ENCODE measurements at places on chromosomes 4 and X. TPM values are rescaled to one million over a fixed set of nuclear protein-coding genes. Genes with fewer than 3 reads are reported as not detected.

The CSN1S1 gene
- not detected for total RNA-seq

The SMIM14 gene
- total RNA-seq = 30.8 TPM

- H3K4me3 ChIP-seq = no peak overlapping the region
- H3K36me3 ChIP-seq = no peaks in the 10 kb centered on the region
- H3K27me3 ChIP-seq = peaks cover 3% of the 10 kb centered on the region
- H3K27ac ChIP-seq = no peak overlapping the region
- no peak for DNase-seq
These were observed 23.7 kb downstream of the SMPX start for GRCh38 chrX:21734175-21734574.

GRCh38 chrX:53682885-53683555 is 3.5 kb downstream of the HUWE1 start:
- peak; percentile 50 for DNase-seq
- no peaks in the 10 kb centered on the region for H3K4me1 ChIP-seq
- H3K36me3 ChIP-seq = peaks cover 2% of the 10 kb centered on the region
- H3K4me3 ChIP-seq = peak overlapping the region; percentile 88
- no peaks in the 10 kb centered on the region for H3K27me3 ChIP-seq
- H3K27ac ChIP-seq = peak overlapping the region; percentile 97

GRCh38 chrX:2272337-2272736 is 228.4 kb downstream of the DHRSX start:
- no peaks in the 10 kb centered on the region for H3K4me1 ChIP-seq
- no peak overlapping the region for H3K4me3 ChIP-seq
- no peaks in the 10 kb centered on the region for H3K27me3 ChIP-seq
- DNase-seq = no peak

- H3K4me1 ChIP-seq = peaks cover 2% of the 10 kb centered on the region
- H3K4me3 ChIP-seq = no peak overlapping the region
- no peak overlapping the region for H3K27ac ChIP-seq
- peak; percentile 56 for DNase-seq
- no peaks in the 10 kb centered on the region for H3K27me3 ChIP-seq
- H3K36me3 ChIP-seq = no peaks in the 10 kb centered on the region
These were observed 9.7 kb upstream of the ANTXR2 start for GRCh38 chr4:80082693-80083092.

- H3K27ac ChIP-seq = peak overlapping the region; percentile 90
- H3K36me3 ChIP-seq = no peaks in the 10 kb centered on the region
- no peak overlapping the region for H3K4me3 ChIP-seq
- H3K4me1 ChIP-seq = peaks cover 2% of the 10 kb centered on the region
- no peaks in the 10 kb centered on the region for H3K27me3 ChIP-seq
- DNase-seq = peak; percentile 49
These were observed 222.8 kb downstream of the FRMPD4 start for GRCh38 chrX:12360986-12361598.

The OTUD6A gene
- not detected for total RNA-seq

The PAGE2B gene
- total RNA-seq = not detected

DNA sequence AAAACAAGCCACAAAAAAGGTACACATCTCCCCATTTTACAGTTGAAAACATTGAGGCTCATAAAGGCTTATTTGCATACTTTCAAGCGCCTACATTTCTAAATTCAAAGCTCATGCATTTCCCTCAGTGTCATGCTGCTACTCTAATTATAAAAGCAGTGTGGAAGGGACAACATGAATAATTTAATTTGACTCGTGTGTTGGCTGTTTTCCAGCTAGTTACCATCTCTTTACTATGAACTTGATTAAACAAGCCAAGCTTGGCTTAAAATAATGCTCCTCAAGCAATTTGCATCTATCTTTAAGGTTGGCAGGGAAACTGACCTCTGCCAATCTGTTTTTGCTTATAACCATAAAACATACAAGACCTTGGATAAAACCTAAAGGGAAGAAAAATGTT is 252.5 kb upstream of the NEIL3 start:
- H3K4me1 ChIP-seq = no peaks in the 10 kb centered on the region
- no peak overlapping the region for H3K27ac ChIP-seq
- no peak overlapping the region for H3K4me3 ChIP-seq
- H3K27me3 ChIP-seq = no peaks in the 10 kb centered on the region
- no peaks in the 10 kb centered on the region for H3K36me3 ChIP-seq
- no peak for DNase-seq

The HDAC8 gene
- 30.8 TPM for total RNA-seq

GRCh38 chr4:159240687-159241086 is 137.8 kb downstream of the RAPGEF2 start:
- DNase-seq = peak; percentile 60
- H3K27ac ChIP-seq = no peak overlapping the region
- H3K4me1 ChIP-seq = no peaks in the 10 kb centered on the region
- H3K4me3 ChIP-seq = no peak overlapping the region
- no peaks in the 10 kb centered on the region for H3K27me3 ChIP-seq

DNA sequence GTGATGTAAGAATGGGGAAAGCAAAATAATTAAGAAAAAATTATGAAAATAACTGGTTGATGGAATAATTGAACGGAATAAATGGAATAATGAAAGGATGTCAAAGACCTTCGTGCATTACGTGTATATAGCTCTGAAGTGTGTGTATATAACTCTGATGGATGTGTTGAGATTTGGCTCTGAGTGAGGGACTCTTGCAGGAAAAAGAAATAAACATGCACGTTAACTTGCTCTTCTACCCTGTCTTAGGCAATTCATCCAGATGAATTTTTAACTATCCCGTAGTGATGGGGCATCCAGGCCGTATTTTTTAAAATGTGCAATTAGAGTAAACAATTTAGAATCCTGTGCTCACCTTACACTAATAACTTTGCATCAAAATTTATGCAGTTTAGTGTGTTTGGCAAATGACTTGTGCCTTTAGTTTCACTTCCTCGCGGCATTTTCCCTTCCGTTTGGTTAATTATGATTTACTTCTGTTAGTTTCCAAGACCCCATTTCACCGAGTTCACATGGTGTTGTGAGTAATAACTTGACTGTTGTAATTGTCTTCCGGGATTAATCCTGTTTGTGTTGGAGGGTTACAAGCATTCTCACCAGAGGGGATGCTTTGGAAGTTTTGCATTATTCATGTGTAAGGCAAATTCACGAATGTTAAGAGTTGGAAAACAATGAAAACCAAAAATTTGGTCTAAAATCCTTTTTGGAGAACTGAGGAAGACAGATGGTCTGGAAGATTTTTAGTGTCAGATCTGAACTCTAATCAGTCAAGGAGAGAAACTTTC is 256.5 kb upstream of the FAT1 start:
- no peaks in the 10 kb centered on the region for H3K36me3 ChIP-seq
- DNase-seq = peak; percentile 66
- H3K4me3 ChIP-seq = peak overlapping the region; percentile 33
- no peak overlapping the region for H3K27ac ChIP-seq
- H3K27me3 ChIP-seq = no peaks in the 10 kb centered on the region
- H3K4me1 ChIP-seq = peaks cover 10% of the 10 kb centered on the region

The TBX22 gene
- total RNA-seq = not detected

GRCh38 chr4:5788144-5788543 is 77.1 kb downstream of the EVC start:
- no peak overlapping the region for H3K4me3 ChIP-seq
- H3K4me1 ChIP-seq = peaks cover 9% of the 10 kb centered on the region
- no peak overlapping the region for H3K27ac ChIP-seq

The CTAG1A gene
- total RNA-seq = not detected

The F8 gene
- total RNA-seq = 1.1 TPM

- peaks cover 2% of the 10 kb centered on the region for H3K27me3 ChIP-seq
- H3K4me1 ChIP-seq = peaks cover 2% of the 10 kb centered on the region
- H3K4me3 ChIP-seq = no peak overlapping the region
- DNase-seq = peak; percentile 41
These were observed 1.1 kb upstream of the NLGN3 start for GRCh38 chrX:71143508-71143907.

DNA sequence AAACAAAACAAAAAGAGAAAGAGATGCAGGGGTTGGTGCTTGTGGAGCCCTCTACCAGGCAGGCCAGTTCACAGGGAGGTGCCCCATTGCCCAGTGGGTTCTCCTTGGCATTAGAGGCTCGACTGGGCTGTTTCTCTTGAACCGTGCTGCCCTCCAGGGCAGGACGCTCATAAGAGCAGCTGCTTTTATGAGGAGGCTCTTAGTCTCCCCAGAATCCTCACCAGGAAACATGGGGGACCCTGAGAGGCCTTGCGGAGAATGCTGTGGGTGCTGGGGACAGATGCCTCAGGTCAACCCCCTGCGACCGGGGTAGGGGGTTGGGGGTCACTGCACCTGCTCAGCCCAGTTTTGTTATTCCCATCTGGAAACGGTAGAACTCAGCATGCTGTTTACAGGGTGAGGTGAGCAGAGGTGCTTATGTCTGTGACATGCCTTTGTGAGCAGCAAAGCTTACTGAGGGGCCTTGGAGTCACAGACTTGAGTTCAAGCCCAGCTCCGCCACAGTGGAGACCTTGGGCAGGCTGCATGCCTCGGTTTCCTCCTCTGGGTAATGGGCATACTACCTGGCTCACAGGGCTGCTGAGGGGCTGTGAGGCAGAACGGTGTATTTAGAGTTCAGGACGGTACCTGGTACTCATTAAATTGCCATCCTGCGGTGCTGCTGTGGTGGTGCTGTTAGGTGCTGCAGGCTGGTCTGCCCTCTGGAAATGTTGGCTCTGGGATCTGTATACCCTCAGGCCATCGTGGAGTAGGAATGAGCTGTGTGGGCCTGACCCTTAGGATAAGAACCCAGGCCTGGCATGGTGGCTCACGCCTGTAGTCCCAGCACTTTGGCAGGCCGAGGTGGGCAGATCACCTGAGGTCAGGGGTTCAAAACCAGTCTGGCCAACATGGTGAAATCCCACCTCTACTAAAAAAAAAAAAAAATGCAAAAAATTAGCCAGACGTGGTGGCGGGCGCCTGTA is 5.7 kb downstream of the TBC1D14 start:
- no peak for DNase-seq
- H3K4me1 ChIP-seq = peaks cover 13% of the 10 kb centered on the region

GRCh38 chrX:44747969-44748368 is 95.9 kb upstream of the DUSP21 start:
- H3K4me1 ChIP-seq = no peaks in the 10 kb centered on the region
- no peak for DNase-seq
- H3K36me3 ChIP-seq = no peaks in the 10 kb centered on the region
- no peak overlapping the region for H3K27ac ChIP-seq

The AWAT2 gene
- total RNA-seq = under 0.01 TPM

DNA sequence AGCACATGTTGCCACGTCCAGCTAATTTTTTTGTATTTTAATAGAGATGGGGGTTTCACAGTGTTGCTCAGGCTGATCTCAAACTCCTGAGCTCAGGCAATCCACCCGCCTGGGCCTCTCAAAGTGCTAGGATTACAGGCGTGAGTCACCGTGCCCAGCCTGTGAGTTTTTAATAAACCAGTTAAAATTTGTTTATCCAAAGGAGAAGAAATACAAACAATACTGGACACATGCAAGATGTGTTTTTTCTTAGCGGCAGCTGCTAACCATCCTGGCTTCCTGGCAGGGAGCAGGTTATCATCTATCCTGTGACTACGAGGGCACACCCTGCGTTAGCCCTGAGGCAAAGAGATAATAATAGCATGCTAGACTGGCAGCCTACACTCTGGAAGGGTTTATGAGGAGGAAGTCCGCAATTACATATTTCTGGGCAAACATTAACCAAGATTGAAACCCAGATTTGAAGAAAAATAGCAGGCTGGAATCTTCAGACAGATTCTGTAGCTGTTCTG is 191.4 kb downstream of the SPRY1 start:
- peak; percentile 93 for DNase-seq
- H3K36me3 ChIP-seq = no peaks in the 10 kb centered on the region
- no peak overlapping the region for H3K4me3 ChIP-seq
- no peaks in the 10 kb centered on the region for H3K27me3 ChIP-seq

The ODAPH gene
- not detected for total RNA-seq

GRCh38 chrX:40684092-40684491 is 36.7 kb upstream of the CXorf38 start:
- no peak overlapping the region for H3K27ac ChIP-seq
- no peak for DNase-seq
- H3K27me3 ChIP-seq = peaks cover 8% of the 10 kb centered on the region
- H3K36me3 ChIP-seq = peaks cover 15% of the 10 kb centered on the region

- H3K4me1 ChIP-seq = peaks cover 12% of the 10 kb centered on the region
- no peaks in the 10 kb centered on the region for H3K36me3 ChIP-seq
- no peak overlapping the region for H3K4me3 ChIP-seq
- H3K27me3 ChIP-seq = no peaks in the 10 kb centered on the region
- no peak overlapping the region for H3K27ac ChIP-seq
These were observed 28.9 kb downstream of the ZNF827 start for GRCh38 chr4:145909773-145910172.

The UGT2A3 gene
- not detected for total RNA-seq

- H3K36me3 ChIP-seq = no peaks in the 10 kb centered on the region
- no peak overlapping the region for H3K27ac ChIP-seq
- peak; percentile 24 for DNase-seq
These were observed 29.8 kb downstream of the IQCM start for GRCh38 chr4:149785696-149786431.

DNA sequence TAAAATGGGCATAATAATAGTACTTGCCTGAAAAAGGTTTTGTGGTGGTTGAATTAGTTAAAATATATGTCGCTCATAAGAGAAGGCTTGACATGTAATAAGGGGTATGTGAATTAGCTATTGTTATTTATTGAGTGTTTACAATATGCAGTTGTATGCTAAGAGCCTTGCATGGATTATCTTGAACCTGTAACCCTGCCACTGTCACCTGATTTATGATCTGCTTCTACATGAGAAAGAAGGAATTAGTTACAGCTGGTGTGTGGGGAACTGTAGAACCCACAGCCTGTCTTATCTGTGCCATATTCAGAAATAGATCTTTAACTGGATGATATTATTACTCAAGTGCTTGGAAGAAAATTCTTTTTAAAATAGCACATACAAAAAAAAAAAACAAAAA is 227.7 kb downstream of the LDB2 start:
- no peaks in the 10 kb centered on the region for H3K36me3 ChIP-seq
- no peak overlapping the region for H3K27ac ChIP-seq
- no peak overlapping the region for H3K4me3 ChIP-seq
- no peaks in the 10 kb centered on the region for H3K27me3 ChIP-seq
- peaks cover 20% of the 10 kb centered on the region for H3K4me1 ChIP-seq

DNA sequence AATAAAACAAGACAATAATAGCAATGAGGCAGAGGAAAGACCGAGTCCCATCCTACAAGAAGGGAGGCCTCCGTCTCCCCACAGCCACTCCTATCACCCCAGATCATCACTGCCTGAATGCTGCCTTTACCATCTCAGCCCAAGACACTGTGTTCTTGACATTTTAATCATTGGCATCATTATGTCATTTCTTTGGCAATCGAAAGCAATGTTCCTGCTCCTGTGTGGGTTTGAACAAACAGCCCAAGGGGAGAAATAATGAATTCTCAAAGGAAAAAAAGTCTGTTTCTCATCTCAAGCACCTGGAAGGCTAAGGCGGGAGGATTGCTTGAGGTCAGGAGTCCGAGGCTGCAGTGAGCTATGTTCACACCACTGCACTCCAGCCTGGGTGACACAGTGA is 73.0 kb upstream of the ACSL1 start:
- no peak for DNase-seq
- peaks cover 9% of the 10 kb centered on the region for H3K27me3 ChIP-seq
- H3K27ac ChIP-seq = no peak overlapping the region
- no peaks in the 10 kb centered on the region for H3K36me3 ChIP-seq
- H3K4me3 ChIP-seq = no peak overlapping the region
- no peaks in the 10 kb centered on the region for H3K4me1 ChIP-seq
